ENCODE measurements at places on chromosomes 5 and 9. TPM values are rescaled to one million over a fixed set of nuclear protein-coding genes. Genes with fewer than 3 reads are reported as not detected.

DNA sequence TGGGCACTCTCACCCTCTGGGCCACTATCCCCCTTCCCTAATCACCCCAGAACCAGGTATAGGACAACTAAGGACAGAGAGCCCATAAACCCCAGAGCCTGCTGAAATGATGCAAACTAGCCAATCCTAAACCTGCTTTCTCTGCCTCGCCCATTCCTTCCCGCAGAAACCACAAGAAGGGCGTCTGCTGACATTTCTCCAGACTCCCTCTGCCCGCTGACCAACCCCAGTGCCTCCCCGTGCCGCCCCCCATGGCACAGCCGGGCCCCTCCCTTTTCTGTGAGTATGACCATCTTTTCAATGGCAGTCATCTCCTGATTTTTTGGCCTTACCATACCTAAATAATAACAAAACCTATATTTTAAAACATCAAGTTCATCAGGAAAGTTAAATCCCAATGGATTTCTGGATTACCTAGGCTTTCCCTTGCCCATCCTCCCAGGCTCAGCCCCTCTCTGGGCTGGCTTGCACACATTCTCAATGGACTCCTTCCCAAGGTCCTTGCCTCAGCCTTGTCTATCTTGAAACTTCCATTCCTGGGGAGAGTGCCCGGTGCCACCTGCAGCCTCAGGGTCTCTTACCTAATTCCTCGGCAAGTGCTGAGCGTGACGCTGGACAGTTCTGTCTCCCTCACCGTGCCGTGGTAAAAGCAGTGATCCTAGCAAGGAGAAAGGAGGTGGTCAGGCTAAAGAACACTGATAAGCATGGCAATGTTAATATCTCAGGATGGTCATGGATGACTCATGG, 45.2 kb downstream of the ADAM19 start:
- no peak for DNase-seq

- DNase-seq: no peak
Observed at GRCh38 chr5:93715327-93715726, 26.1 kb downstream of the POU5F2 start.

DNA sequence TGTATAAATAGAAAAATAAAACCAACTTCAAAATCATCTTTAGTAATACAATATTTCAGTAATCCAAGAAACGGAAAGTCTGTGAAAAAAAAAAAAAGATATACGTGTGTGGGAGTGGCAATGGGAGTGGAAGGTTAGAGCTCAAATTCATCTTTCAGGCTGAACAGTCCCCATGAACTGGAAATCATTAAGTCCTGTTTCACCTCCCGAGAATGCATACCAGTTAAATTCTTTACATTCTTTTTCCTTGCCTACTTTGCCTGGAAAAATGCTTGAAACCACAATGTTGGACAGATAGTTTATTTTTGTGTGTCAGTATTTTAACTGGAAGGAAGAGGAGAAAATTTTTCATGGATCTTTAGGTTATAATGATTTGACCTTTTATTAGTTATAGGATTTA, 166.8 kb downstream of the MUSK start:
- no peak for DNase-seq

- DNase-seq: peak; percentile 70
Observed at GRCh38 chr9:76403352-76403751, 9.1 kb upstream of the RFK start.

DNA sequence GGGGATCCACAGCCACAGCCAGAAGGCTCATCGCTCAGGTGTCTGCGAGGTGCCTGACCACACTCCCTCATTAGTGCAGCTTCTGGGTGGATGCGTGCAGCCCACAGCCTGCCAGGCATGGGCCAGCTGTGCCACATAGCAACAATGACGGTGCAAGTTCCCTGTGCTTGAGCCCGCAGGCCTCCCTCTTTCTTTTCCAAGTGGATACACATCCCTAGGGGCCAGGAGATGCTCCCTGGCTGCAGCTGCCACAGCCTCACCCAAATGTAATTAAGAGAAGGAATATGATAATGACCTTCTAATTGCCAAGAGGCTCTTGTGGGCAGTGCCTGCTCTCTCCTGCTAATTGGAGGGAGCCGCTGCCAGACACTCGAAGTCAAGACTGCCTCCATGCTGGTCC, 116.0 kb upstream of the PPP1R26 start:
- no peak for DNase-seq

Gene GDF9
- 0.67 TPM for total RNA-seq

Measured in B cell (primary cell).